ENCODE measurements at places on chromosomes 11 and 22. TPM values are rescaled to one million over a fixed set of nuclear protein-coding genes. Genes with fewer than 3 reads are reported as not detected.

TRPC6 gene
- 17.3 TPM for total RNA-seq

PHF21B gene
- total RNA-seq, result 0.12 TPM

TMEM179B gene
- total RNA-seq, result 52.4 TPM

MCAT gene
- 12.1 TPM for total RNA-seq

SESN3 gene
- total RNA-seq, result 43.5 TPM

WBP2NL gene
- 1.3 TPM for total RNA-seq

TNNT3 gene
- 0.43 TPM for total RNA-seq

OR52A1 gene
- total RNA-seq, result not detected

RIMBP3C gene
- total RNA-seq, result 0.41 TPM

CRYAB gene
- total RNA-seq, result 113 TPM

OR2D2 gene
- total RNA-seq, result not detected

ARHGAP20 gene
- total RNA-seq, result 6.6 TPM

SMIM35 gene
- not detected for total RNA-seq

KRTAP5-10 gene
- total RNA-seq, result not detected

PYGM gene
- total RNA-seq, result 2.0 TPM

SCGB1D2 gene
- total RNA-seq, result not detected

DNAJB7 gene
- not detected for total RNA-seq

OR4X2 gene
- total RNA-seq, result not detected

ACRV1 gene
- total RNA-seq, result not detected
